ENCODE measurements at places on chromosomes 11 and 22.

- DNase-seq: no peak
Observed at GRCh38 chr11:67635231-67635521, 4.4 kb downstream of the TBX10 start.

DNA sequence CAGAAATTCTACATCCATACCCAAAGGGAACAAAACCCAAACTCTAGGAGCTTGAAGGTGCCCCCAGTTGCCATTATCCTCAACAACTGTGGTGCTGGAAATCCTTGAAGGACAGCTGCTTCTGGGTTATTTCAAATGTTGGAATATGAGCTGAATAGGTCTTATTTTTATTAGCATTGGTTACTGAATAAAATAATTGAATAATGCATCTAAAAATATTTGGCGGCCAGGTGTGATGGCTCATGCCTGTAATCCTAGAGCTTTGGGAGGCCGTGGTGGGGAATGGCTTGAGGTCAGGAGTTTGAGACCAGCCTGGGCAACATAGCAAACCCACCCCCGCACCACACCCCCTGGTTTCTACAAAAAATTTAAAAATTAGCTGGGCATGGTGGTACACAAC lies 10.9 kb downstream of the PAMR1 start:
- DNase-seq: no peak

DNA sequence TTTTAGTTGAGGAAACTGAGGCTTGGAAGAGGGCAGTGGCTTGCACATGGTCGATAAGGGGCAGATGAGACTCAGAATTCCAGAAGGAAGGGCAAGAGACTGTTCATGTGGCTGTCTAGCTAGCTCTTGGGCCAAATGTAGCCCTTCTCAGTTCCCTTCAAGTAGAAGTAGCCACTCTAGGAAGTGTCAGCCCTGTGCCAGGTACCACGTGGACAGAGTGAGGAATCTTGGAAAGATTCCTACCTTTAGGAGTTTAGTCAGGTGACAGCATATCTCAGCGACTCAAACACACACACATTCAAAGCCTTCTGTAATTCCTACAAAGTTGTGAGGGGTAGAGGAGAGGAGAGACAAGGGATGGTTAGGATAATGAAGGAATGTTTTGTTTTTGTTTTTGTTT lies 18.3 kb downstream of the PIK3IP1 start:
- peak; percentile 37 for DNase-seq

DNA sequence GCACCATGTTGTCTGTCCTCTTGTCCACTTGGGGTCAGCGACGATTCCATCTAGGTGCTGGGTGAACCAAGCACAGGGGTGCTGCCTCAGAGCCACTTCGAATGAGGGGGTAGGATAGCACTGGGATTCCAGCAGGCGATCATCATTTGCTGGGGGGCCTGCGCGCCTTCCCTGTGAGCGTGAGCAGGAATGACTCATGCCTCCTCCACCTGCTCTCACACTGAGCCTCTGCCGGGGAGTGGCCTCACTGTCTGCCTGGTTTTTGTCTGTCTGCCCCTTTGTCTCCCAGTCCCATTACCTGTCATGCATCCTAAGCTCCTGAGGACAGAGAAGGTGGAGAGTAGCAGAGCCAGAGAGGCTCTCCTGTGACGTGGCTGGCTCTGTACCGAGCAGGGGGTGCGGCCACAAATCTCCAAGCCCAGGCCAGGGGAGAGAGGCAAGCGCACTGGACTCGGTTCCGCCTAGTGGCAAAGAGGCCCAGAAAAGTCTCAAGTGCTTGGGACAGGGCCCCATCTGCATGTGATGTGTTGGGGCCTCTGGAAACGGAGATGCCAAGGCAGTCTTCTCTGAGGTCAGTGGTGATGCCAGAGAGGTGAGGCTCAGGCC lies 30.8 kb downstream of the RSPH14 start:
- DNase-seq: no peak

DNA sequence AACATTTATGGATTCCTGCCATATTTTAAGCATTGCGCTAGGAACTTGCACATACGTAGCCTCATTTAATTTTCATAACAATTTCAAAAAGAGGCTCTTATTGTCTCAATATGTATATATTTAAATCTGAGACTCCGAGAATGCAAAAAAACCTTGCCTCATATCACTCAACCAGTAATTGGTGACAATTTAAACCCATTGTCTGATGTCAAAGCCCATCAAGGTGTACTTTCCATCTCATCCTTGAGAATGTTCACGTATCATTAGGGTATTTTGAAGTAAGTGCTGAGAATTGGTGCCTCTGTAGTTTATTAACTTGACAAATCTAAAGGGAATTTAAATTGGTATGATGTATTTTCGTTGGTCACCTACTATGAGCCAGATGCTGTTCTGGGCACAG lies 136.5 kb downstream of the FAM76B start:
- no peak for DNase-seq

GRCh38 chr22:49668402-49668801 lies 159.3 kb downstream of the BRD1 start:
- no peak for DNase-seq

- no peak for DNase-seq
Observed at GRCh38 chr11:118321386-118322082, 17.0 kb downstream of the CD3E start.

DNA sequence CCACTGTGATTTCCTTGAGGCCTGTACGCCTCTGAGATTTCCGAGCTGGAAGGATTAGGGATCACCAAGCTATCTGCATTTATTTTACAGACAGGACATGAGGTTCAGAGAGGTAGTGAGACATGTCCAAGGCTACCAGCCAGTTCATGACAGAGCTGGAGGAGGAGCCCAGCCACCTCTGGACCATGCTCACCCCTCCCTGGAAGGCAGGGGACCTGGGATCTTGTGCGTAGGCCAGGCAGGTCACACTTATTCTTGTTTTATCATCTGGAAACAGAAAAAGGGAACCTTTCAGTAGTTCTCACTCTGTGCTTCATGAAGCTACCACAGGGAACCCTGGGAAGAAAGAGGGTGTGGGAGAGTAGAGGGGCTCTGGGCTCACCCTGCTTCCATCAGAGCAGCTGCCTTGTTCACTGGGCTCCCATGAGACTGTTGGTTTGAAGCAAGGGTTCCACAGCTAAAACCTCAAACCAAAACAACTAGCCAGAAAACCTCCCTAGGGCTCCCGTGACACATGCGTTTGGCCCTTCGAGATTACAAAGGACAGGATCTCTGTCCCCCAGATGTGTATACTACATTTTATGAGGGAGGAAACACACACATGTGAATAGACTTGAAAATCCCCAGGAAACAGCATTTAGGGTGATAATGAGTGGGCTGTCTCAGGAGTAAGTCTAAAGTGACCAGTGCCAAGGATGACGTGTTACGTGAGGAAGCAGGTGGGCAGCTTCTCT lies 106.4 kb downstream of the DSCAML1 start:
- no peak for DNase-seq

DNA sequence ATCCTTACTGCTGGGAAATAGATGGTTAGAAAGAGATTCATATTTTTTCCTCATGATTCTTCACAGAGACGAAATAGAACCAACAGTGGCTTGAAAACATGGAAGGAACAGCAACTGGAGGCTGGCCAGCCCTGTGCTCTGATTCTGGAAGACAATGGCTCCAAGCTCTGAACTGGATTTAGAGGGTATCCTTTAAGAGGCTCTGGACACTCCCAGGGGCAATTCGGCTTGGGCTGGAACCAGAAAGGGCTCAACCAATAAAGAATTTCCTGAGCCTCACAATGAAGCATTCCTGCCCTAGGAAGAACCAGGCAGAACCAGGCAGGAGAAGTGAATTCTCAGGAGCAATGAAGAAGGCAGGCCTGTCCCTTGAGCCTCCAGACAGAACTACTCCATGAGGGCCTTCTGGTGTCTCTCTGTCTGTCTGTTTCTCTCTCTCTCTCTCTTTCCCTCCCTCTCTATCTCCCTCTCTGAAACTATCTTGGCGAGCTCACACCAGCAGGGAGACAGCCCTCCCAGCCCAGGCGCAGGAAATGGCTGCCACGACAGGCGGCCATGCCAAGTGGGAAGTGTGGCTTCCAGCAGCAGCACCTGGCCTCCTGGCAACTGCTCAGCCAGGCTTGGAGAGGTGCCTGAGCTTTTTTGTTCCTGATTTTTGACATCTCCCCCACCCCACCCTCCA lies 93.3 kb downstream of the RCN1 start:
- DNase-seq: no peak

DNA sequence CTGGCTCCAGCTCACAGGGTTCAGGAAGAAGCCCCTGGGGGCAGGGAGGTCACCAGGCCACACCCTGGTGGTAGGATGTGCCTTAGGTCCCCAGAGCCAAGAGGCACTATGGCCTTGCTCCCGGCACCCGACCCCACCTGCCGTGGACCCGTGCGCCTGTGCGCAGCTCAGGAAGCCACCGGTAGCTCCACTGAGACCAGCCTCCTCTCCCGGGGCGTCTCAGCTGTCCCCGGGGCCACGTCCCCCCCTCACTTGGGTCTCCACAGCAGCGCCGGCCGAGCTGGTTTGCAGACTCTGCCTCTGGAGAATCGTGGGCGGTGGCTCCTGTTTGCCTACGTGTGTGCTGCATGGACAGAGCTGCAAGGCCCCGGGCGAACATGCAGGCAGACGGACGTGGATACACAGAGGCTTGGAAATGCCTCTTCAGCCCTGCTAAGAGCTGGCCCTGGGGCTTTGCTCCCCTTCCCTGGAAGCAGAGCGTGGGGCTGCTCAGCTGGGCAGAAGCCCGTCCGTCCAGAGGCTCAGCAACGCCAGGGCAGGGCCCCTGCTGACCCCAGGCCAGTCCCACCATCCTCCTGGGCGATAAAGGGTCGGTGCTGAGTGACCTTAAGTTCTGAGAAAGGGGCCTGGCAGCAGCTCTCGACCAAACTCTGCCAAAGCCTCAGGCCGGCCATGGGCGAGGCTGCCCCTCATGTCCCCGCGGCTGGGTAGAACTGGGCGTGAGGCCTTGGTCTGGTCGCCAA lies 15.3 kb upstream of the MUC5B start:
- no peak for DNase-seq

DNA sequence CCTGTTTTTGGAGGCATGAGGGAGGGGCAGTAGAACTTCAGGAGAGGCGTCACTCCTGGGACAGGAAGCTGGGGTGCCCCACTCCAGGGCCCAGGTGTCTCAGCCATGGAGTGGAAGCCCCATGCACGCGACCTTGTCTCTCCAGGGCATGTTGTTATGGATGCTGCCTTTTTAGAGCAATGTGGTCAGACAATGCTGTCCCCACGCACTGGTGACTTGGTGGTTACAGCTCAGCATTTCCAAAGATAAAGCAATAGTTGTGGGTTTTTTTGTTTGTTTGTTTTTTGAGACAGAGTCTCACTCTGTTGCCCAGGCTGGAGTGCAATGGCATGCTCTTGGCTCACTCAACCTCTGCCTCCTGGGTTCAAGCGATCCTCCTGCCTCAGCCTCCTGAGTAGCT lies 22.3 kb downstream of the EIF4G2 start:
- DNase-seq: no peak

DNA sequence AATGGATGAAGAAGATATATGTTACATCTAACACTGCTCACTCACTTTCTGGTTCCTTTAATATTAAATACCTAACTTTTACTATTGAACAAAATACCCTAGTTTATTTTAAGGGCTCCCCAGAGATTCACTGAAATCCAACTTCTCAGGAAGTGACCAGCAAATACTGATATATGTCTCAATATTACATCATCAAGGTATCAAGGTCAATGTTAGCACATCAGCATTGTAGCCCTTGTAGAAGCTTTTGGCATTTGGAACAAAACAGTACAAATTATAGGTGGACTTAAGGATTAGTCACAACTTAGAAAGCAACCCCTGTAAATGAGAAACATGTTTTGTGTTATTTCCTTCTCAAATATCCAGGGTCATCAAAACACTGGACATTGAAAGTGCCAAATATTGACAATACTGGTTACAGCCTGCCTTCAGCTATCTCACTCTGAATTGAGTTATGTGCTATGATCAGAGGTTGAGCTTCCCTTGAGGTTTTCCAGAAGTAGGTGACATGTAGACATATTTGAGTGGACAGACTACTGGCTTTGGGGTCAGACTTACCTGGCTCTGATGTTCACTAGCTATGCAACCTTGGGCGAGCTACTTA lies 1.9 kb upstream of the ATL3 start:
- DNase-seq: no peak

Measured in LNCaP clone FGC (cell line).